Hepatic stellate cell (primary cell): ENCODE measurements at places on chromosomes 16 and 17.

DNA sequence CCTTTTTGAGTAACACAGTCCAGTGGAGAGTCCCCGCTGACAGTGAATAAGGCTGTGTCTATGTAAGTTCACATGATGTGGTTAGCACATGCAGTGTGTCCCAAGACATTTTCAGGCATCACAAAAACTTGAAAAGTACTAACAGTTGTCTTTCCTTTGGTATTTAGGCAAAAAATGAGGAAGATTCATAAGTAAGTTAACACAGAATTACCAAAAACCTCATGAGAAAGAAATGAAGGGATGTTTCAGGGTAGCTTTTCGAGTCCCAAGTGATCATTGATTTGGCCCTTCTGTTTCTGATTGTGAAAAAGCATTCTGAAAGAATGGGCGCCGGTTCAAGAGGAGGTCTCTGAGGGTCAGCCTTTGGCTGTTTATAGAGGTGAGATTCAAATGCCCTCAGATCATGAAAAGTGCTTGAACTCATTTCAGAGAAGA, 529 bp upstream of the ASPA start:
- DNase-seq: no peak

DNA sequence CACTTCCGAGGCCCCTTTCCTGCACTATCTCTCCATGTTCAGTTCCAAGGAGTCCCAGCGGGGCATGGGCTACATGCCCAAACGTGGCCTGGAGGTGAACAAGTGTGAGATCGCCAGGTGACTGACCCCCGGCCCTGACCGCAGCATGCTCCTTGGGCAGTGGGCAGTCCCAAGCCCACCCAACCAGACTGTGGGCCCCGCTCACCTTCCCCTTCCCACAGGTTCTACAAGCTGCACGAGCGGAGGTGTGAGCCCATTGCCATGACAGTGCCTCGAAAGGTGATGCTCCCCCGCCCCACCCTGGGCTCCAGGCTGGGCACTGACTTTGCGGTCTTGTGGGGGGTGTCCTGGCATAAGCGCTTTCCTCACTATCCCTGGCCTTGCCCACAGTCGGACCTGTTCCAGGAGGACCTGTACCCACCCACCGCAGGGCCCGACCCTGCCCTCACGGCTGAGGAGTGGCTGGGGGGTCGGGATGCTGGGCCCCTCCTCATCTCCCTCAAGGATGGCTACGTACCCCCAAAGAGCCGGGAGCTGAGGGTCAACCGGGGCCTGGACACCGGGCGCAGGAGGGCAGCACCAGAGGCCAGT, 4.7 kb downstream of the CORO1A start:
- DNase-seq: no peak

DNA sequence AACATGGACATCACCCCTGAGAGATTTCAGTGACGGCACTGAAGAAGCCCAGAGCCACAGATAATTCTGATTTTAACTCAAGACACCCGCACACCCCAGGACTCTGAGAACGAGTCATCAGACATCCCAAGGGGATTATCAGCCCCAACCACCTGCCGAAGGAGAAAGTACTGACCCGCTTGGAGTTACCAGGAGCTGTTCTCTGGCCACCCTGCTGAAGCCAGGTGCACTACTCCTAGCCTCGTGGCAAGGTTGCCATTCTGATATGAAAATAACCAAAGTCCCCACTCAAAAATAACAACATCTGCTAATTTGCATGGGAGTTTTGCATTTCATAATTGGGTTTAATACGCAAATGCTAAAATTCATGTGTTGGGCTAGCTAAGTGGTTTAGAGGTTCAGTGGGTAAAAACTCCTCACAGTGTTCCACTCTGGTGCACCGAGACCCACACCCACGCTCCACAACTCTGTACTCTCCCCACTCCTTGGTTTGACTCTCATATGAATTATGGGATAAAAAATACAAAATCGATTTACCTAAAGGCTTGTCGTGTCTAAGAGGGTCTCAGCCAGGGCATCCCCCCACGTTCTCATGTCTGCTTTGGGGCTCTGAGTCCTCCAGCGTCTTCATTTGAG, 143.0 kb upstream of the NOL11 start:
- DNase-seq: no peak

- no peak for DNase-seq
Measured at GRCh38 chr16:87015021-87015420, 302.2 kb downstream of the C16orf95 start.

GRCh38 chr16:82594114-82594513, 32.7 kb upstream of the CDH13 start:
- DNase-seq: no peak

DNA sequence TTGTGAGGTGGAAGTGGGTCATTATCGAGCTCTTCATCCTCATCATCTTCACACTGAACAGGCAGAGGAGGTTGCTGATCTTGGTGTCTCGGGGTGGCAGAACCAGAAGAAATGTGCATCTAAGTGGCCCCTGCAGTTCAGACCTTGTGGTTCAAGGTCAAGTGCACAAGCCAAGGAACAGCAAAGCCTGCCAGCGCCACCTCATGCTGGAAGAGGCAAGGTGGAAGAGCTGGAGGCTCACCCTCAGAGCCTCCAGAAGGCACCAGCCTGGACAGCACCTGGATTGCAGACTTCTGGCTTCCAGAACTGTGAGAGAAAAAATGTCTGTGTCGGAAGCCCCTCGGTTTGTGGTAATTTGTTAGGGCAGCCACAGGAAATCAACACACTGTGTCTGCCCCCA, 32.7 kb downstream of the IFT140 start:
- DNase-seq: no peak

- DNase-seq: no peak
Measured at GRCh38 chr16:85872734-85873133, 26.2 kb upstream of the IRF8 start.

DNA sequence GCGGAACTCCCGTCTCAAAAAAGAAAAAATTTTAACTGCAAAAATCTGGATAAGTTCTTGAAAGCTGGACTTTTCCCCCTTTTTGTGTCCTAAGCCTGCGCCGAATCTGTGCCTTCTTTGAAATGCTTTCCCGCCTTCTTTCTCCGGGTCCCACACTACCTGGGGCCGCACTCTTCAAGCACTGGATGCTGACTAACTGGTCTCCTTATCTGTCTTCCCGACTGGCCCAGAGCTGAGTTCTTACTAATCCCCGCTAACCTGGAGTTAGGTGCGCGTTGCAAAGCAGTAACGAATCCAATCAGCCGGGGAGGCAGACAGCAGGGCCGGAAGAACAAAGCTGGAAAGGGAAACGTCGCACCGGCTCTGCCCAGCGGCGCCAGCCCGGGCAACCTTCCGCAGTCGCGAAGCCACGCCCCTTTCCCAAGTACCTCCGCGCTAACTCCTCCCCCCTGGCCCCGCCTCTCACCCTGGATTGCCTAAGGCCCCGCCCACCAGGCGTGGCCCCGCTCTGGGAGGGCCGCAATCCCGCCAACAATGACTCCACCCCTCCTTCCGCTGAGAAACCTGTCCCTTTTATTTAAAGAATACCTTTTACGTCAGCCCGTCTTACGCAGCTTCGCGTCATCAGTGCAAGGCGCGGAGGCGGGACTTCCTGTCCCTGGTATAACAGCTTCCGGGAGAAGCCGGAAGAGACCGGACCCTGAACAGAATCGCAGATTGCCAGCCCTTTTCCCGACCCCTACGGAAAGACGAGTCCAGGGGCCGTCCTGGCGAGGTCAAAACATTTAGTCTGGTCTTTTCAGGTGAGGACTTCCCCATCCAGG, at the start of gene TMUB2:
TSS of gene TMUB2 (plus strand) at position 666 of the 824 bp plus-strand sequence. CDS start 737 bp downstream, outside the sequence.
- DNase-seq: peak; percentile 100

GRCh38 chr17:10115536-10115932, 82.9 kb downstream of the GAS7 start:
- no peak for DNase-seq

DNA sequence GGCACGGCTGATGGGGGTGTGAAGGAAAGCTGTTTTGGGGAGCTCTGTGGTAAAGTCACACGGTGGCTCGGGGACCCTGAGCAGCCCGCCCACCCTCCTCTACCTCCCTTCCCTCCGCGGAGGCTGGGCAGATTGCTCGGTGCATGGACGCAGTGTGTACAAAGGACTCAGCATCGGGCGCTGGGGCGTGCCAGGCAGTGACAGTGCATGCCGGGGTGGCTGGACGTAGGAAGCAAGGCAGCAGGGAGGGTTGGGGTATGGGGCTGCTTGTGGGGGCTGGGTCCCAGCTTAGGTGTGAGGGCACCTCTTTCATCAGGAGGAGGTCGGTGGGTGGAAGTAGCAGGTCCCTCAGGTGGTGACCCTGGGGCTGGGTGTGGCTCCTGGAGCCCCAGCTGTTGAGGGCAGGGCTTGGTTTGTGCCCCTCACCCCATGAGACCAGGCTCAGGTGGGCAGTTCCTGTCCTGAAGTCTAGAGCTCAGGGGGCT, 159.9 kb upstream of the GSE1 start:
- DNase-seq: no peak

GRCh38 chr16:80837533-80838147, 33.2 kb upstream of the CDYL2 start:
- no peak for DNase-seq

GRCh38 chr16:75062135-75062975, 54.2 kb downstream of the LDHD start:
- no peak for DNase-seq

DNA sequence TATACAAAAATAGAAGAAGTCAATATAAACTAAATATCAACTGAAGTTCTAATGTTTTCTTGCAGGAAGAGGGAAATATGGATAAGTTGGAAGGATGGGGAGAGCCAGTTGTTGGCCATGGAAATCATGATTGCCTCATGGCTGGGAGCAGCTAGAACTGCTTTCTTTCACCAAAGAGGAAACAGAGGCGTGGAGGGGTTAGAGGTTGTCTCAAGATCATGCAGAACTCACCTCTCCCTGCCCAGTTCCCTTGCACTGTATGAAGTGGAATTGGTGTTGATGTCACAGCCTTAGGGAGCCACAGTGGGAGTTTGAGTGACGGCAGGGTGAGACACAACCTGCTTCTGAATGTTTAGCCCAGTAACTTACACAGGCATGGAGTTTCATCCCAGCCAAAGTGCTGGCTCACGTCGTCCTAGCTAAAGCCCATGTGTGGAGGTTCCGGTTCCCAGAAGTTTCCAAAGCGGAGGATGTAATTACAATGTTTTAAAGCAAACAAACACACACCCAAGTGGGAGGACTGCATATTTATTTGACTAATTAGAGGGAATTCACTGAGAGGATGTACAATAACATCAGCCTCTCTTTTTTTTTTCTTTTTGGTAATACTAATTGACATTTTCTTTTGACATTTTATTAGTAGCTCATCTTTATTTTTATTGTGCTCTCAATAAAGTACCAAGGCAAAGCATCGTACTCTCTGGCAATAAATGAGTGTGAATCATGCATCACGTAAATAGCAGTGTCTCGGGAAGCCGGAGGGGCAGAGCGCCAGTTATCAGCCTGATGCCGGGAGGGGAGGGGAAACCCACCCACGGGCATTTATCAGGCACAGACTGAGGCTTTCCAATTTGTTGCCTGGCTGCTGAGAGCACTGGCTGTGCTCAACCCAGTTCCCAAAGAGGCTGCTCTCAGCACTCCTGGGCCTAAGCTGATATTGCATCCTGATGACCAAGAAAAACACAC, 118.7 kb upstream of the CDH5 start:
- no peak for DNase-seq

DNA sequence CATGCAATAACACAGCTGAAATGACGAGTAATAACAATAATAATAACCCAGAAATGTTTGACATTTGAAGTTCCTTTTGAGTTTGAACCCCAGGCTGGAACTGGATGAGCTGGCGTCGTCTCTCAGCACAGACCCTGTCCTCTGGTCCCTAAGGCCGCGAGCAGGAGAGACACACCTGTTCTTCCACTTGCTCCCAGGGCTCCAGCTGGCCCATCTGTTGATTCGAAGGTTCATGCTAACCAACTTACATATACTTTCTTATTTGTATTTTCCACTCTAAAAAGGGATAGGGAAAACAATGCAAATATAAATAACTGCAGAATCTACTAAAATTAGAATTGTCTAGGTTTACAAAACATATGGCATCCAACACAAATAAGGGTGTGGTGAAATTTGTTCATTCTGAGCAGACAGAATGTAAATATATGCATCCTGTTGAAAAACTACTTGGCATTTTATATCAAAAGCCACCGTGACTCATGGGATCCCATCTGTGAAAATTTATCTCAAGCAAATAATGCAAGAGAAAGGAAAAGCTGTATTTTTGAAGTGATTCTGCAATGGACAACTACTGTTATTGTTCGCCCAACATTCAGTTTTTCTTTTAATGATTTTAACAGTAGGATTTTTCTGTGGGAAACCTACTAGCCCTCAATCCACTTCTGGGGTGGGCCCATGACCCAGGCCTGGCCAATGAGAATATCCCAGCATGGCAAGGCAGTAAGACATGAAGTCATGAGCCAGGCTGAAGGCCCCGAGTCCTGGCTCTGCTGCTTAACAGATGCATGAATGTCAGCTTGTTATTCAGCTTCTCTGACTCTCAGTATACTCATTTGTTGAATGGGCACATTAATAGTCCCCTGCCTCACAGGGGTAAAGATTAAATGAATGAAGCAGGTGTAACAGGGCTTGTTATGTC, 13.2 kb upstream of the RGS9 start:
- DNase-seq: no peak

- DNase-seq: no peak
Measured at GRCh38 chr16:89575247-89576152, at the start of gene CPNE7. TSS of gene CPNE7 (plus strand) at chr16:89575758. CDS start at chr16:89575898, 140 bp downstream.

GRCh38 chr17:81252987-81253329, 13.8 kb downstream of the NDUFAF8 start:
- DNase-seq: no peak

DNA sequence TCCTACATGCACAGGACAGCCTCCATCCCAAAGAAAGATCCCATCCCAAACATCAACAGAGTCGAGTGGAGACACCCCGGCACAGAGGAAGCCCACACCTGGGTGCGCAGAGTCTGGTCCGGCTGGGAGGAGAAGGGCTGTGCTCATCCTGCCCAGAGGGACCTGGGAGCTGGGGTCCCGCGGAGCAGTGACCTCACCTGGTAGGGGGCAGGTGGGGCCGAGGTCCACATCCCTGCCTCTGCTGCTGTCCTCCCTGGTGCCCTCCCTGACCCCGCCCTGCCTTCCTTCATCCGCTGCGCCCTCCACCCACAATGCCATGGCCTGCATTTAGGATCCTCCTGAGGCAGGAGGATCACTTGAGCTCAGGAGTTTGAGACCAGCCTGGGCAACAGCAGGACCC, 2.9 kb downstream of the C16orf90 start:
- no peak for DNase-seq

- no peak for DNase-seq
Measured at GRCh38 chr17:73141411-73141810, 23.4 kb upstream of the SSTR2 start.

- DNase-seq: no peak
Measured at GRCh38 chr17:67417507-67417906, 40.4 kb downstream of the PITPNC1 start.

DNA sequence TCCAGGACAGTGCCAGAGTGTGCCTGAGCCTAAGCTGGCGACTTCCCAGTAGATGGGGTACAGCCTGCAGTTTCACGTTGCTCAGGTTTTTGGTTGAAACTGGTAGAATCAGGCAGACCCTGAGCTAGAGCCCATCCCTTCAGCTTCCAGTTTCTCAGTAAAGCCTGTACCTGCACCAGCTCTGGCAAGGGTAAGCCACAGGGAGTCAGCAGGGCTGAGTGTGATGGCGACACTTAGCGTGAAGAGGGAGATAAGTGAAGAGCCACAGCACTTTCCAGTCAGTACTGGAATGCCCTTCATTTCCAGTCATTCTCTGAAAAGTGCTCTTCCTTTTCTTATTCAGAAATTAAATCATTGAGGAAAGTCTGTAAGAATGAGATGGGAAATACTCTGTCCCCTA, 22.4 kb downstream of the PLD6 start:
- no peak for DNase-seq

- no peak for DNase-seq
Measured at GRCh38 chr17:62189377-62189776, 124.3 kb upstream of the MED13 start.

- peak; percentile 70 for DNase-seq
Measured at GRCh38 chr17:45388604-45389325, 43.9 kb downstream of the ARHGAP27 start.
